WTC11 (cell line): ENCODE measurements at places on chromosomes 5 and 9.

DNA sequence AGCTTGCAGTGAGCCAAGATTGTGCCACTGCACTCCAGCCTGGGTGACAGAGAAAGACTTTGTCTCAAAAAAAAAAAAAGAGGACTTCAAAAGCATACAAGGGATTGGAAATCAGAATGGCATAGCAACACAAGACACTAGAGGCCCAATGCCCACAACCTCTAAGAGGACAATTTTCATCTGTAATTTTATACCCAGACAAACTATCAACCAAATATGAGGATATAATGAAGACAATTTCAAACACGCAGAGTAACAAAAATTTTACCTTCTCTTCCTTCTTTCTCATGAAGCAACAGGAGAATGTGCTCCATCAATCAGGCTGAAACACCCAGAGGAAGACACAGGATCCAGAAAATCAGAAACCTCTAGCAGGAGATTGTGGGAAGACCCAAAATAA, 46.8 kb downstream of the GCNT4 start:
- DNase-seq: no peak

DNA sequence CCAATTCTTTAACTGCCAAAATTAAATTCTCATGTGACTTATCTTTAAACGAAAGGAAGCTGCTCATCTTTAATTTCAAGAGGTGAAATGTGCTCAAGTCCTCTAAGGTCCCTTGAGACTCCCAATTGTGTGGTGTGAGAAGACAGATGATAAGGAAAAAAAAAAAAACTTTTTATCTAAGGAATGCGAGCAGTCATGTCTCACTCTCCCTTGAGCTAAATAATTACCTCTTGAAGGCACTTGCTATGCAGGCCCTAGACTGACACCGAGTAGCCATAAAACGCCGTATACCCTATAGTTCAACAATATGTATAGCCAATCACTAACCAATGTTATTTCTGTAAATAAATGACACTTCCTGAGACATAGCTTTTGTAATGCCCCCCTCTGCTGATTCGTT, 1.5 kb upstream of the DTWD2 start:
- DNase-seq: no peak

DNA sequence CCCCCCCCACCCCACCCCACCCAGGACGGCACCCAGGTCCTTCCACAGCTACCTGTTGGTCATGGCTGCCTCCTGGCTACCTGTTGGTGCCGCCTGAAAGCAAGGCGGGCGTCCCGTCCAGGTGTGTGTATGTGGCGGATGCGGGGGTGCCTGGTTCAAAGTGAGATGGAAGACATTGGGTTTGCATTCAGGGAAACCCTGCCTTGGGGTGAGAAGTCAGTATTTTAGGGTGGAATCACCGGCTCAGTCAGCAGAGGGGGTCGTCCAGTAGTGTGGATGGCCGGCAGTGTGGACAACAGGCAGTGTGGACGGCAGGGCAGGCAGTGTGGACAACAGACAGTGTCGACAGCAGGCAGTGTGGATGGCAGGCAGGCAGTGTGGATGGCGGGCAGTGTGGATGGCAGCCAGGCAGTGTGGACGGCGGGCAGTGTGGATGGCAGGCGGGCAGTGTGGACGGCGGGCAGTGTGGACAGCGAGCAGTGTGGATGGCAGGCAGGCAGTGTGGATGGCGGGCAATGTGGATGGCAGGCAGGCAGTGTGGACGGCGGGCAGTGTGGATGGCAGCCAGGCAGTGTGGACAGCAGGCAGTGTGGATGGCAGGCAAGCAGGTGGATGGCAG, 28.0 kb downstream of the NKD2 start:
- no peak for DNase-seq

GRCh38 chr9:76926846-76927245, 20.9 kb upstream of the PRUNE2 start:
- DNase-seq: no peak

GRCh38 chr5:80037366-80037765, 2.2 kb downstream of the THBS4 start:
- DNase-seq: no peak
